Natural killer cell treated with Interleukin-12 subunit alpha and Interleukin-12 subunit beta and Interleukin-15 and Interleukin-18, amount 100 ng/mL, for 72 hours (primary cell): ENCODE measurements at places on chromosomes 12 and 14. TPM values are rescaled to one million over a fixed set of nuclear protein-coding genes. Genes with fewer than 3 reads are reported as not detected.

GRCh38 chr14:80465546-80466220, 254.4 kb upstream of the DIO2 start:
- DNase-seq, result no peak
- no peaks in the 10 kb centered on the region for H3K27me3 ChIP-seq
- H3K27ac ChIP-seq, result no peak overlapping the region
- H3K36me3 ChIP-seq, result no peaks in the 10 kb centered on the region
- no peak overlapping the region for H3K4me3 ChIP-seq

DNA sequence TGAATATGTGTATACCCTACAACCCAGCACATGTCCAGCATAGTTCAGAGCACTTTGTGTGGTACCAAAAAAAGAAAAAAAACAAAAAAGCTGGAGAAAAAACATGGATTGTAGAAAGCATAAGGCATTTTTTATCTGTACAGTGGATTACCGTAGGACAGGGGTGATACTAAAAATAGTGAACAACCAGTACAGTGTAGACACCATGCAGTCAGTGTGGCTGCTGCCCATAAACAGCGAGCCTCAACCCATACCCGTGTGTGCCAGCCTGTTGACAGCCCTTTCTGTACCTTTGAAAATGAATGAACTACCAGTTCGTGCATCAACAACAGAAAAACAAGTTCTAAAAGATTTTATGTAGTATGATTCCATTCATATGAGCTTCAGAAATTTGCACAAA, 25.1 kb downstream of the RASSF8 start:
- no peak overlapping the region for H3K4me3 ChIP-seq
- no peak overlapping the region for H3K27ac ChIP-seq
- no peaks in the 10 kb centered on the region for H3K36me3 ChIP-seq
- H3K4me1 ChIP-seq, result no peaks in the 10 kb centered on the region

- H3K4me3 ChIP-seq, result no peak overlapping the region
- H3K4me1 ChIP-seq, result no peaks in the 10 kb centered on the region
- peaks cover 9% of the 10 kb centered on the region for H3K27me3 ChIP-seq
- no peak for DNase-seq
- H3K36me3 ChIP-seq, result no peaks in the 10 kb centered on the region
These were observed 144.4 kb downstream of the AKAP6 start for GRCh38 chr14:32473464-32473855.

DNA sequence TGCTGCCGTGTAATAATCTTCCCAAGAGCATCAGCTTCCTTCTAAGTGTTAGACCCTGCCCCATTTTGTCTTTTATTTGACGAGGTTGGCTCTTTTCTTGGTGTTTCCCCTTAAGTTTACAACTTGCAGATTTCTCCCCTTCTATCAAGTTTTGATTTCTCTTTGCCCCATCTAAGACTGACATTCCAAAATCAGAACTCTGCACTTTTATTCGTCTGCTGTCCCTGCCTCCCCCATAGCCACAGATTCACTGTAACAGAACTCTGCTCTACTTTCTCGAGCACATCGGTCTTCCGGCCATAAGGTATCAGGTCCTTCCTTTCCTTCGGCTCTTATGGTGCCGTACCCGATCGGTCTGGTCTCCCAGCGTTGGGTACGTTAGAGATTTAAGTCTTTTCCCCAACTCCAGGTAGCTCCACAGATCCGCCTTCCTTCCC, 563 bp downstream of the DCP1B start:
- H3K4me3 ChIP-seq, result peak overlapping the region; percentile 100
- H3K36me3 ChIP-seq, result peaks cover 11% of the 10 kb centered on the region
- H3K4me1 ChIP-seq, result peaks cover 15% of the 10 kb centered on the region
- no peak for DNase-seq

DNA sequence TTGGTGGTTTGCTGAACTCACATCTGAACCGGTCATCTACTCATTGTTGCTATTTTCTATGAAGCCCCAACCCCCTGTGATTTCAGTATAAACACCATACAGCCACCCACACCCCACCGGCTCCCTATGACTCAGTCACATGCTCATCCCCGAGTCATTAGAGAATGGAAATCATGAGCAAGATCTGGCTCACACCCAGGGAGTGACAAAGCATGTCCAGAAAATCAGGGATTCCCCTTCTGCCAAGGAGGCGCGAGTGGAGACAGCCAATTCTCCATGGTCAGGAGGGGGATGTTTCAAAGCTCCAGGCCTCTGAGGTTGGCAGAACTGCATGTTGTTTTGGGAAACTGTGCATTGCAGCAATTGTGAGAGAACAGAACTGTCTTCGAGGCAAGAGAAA, 657.5 kb upstream of the TBX3 start:
- H3K27me3 ChIP-seq, result no peaks in the 10 kb centered on the region
- H3K4me1 ChIP-seq, result no peaks in the 10 kb centered on the region
- no peak overlapping the region for H3K27ac ChIP-seq

DNA sequence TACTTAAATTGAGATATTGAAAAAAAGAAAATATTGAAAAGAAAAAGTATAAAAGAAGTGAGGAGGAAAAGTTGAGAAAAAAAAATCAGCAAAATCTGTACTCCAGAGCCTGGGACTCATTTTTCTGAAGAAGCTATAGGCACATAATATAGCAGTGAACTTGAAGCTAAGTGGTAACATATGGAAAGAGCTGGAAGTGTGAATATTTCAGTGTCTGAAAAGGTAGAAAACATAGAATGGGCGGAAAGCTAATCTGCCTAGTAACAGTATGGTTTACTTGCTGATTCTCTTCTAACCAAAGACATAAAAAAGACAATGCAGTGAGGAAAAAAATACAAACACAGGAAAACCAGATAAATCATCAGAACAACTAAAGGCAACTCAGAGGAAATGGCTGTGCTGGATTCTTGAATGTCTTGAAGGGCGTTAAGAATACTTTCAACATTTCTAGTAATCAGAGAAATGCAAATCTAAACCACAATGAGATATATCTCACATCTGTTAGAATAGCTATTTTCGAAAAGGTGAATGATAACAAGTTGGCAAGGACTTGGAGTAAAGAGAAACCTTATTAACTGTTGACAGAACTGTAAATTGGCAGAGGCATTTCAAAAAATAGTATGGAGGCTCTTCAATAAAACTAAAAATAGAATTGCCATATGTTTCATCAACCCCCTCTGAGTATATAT, 784.6 kb downstream of the LRFN5 start:
- H3K4me1 ChIP-seq, result no peaks in the 10 kb centered on the region
- no peak overlapping the region for H3K27ac ChIP-seq

DNA sequence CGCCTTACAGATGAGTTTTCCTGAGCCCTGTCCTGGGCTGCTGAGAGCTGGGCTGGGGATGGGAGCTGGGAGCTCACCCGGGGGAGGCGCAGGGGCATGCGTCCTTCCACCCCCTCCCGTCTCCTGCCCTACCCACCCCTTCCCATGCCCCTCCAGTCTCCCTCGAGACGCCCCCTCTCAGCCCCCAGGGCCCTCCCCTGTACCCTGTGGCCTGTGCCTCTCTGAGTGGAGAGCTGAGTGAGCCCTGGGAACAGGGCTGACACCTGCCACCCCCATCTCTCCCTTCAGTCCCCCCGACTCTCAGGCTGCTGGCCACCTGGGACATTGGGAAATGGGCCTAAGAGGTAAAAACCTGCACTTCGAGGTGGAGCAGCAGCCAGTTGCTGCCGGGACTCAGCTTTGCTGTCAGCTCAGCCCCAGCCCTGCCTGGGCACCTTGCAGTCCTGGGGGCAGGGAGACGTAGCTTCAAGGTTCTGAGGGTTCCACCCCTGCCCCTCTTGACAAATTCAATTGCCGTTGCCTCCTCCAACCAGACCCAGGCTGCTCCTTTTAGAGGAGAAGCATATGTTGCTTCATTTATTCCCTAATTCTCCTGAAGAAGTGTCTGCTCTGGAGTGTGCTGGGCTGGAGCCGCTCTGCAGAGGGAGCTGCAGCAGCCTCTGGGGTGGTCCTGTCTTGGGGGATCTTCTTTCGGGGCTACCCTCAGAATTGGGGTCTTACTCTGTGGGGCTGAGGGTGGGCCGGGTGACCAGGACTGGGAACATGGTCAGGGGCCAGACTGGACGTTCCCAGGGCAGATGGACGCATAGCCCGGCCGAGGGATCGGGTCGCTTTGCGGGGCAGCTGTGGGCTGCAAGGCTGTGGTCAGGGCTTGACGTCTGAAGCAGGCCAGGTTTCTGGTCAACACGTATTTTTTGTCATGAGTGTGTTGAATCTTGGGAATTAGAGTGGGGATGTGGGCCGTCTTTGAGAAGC, 141.4 kb downstream of the ADGRD1 start:
- H3K27ac ChIP-seq, result no peak overlapping the region
- DNase-seq, result no peak
- H3K4me3 ChIP-seq, result no peak overlapping the region

DNA sequence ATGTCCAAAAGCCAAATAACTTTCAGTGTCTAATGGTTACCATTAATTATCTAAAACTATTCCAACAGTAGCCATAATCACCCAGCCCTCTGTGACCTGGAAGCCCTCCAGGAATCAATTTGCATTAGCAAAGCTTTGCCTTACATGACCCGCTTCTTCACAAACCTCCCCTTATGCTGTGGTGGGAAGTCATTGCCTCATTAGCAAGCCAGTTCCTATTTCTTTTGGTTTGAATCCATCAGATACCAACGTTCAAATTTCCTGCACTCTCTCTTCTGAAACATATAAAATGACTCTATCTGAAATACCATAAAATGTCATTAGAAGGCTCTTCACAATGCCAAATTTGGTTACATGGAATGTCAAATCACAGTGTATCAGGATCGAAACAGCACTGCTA, 268.3 kb upstream of the PRKD1 start:
- H3K27ac ChIP-seq, result no peak overlapping the region
- H3K27me3 ChIP-seq, result no peaks in the 10 kb centered on the region
- DNase-seq, result no peak
- no peaks in the 10 kb centered on the region for H3K36me3 ChIP-seq
- no peak overlapping the region for H3K4me3 ChIP-seq

- no peaks in the 10 kb centered on the region for H3K27me3 ChIP-seq
- no peak for DNase-seq
- H3K4me1 ChIP-seq, result no peaks in the 10 kb centered on the region
- H3K4me3 ChIP-seq, result no peak overlapping the region
- H3K27ac ChIP-seq, result no peak overlapping the region
These were observed 62.6 kb upstream of the BICD1 start for GRCh38 chr12:32043928-32044549.

DNA sequence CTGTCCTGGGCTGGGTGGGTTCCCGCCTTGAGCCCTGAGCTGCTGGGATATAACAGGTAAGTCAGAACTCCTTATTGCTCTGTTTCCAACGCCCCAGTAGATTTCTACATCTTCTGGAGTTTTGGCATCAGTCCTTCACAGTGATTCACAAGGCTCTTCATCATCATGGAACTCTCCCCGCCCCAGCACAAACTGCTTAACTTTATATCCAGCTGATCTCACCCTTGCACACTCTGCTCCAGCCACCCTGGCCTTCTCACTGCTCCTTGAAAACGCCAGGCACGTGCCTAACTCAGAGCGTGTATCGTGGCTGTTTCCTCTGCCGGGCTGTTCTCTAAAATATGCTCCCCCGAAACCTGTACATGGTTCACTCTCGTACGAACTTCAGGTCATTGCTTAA, 264.9 kb downstream of the NOVA1 start:
- no peak for DNase-seq
- no peak overlapping the region for H3K27ac ChIP-seq
- H3K36me3 ChIP-seq, result no peaks in the 10 kb centered on the region
- no peaks in the 10 kb centered on the region for H3K27me3 ChIP-seq
- no peak overlapping the region for H3K4me3 ChIP-seq
- no peaks in the 10 kb centered on the region for H3K4me1 ChIP-seq

- H3K4me3 ChIP-seq, result no peak overlapping the region
- no peaks in the 10 kb centered on the region for H3K27me3 ChIP-seq
- no peaks in the 10 kb centered on the region for H3K4me1 ChIP-seq
- no peak overlapping the region for H3K27ac ChIP-seq
- DNase-seq, result no peak
These were observed 457.0 kb downstream of the ADAMTS20 start for GRCh38 chr12:43094886-43095575.

DNA sequence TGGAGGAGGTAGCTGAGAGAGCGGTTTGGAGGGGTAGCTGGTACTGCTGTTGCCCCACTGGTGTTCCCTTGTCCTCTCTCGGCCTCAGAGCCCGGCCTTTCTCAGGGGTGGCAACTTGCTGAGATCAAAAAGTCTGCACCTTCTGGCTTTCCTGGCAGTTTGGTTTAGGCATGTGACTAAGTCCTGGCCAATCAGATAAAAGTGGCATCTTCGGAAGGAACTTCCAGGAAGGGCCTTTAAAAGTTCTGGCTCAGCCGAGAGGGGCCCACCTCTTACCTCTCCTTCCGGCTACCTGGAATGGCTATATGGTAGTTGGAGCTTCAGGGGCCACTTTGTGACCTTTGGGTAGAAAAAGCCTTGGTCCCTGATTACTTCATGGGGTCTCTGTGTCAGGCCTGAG, 152.6 kb downstream of the GLT1D1 start:
- H3K27ac ChIP-seq, result no peak overlapping the region
- no peaks in the 10 kb centered on the region for H3K36me3 ChIP-seq
- peaks cover 26% of the 10 kb centered on the region for H3K27me3 ChIP-seq
- no peaks in the 10 kb centered on the region for H3K4me1 ChIP-seq

- H3K36me3 ChIP-seq, result no peaks in the 10 kb centered on the region
- no peaks in the 10 kb centered on the region for H3K27me3 ChIP-seq
- H3K4me3 ChIP-seq, result no peak overlapping the region
- DNase-seq, result no peak
These were observed 4.2 kb downstream of the TGFB3 start for GRCh38 chr14:75977582-75977943.

- no peak overlapping the region for H3K27ac ChIP-seq
- H3K4me1 ChIP-seq, result no peaks in the 10 kb centered on the region
- no peak overlapping the region for H3K4me3 ChIP-seq
- peaks cover 6% of the 10 kb centered on the region for H3K36me3 ChIP-seq
These were observed 50.3 kb downstream of the SYT1 start for GRCh38 chr12:78914859-78915331.

DNA sequence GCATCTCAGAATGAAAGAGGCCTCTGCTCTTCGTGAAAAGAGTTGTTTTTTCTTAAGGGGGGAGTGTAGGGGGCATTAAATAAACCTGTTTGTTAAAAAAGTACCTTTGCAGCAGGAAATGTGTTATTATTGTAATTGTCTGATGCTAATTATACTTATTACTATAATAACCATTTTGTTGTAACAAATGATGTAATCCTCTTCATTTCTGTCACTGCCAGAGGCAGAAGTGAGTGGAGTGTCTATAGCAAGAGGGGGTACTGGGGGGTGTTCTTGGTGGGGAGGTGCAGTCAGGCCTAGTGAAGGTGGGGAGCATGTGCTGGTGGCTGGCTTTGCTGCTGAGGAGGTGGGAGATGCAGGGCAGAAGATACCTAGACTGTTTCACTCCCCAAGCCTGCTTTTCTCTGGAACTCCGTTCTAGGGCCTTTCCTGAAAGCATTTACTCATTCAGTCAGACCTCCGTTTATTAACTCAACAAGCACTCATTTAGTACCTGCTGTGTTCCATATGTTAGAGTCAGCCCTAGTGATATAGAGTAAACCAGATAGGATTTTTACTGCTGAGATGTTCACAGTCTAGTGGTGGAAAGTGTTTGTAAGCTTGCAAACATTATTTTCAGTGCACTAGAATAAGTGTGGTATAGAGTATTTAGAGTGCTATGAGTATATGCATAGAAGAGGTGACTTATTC, 77.5 kb upstream of the CISTR start:
- H3K27ac ChIP-seq, result no peak overlapping the region
- no peak overlapping the region for H3K4me3 ChIP-seq
- peaks cover 31% of the 10 kb centered on the region for H3K27me3 ChIP-seq

The PRH2 gene
- not detected for total RNA-seq

The SOX5 gene
- total RNA-seq, result 13.3 TPM

The KCNA5 gene
- not detected for total RNA-seq

The VRTN gene
- total RNA-seq, result not detected

The RNASE4 gene
- total RNA-seq, result 1.2 TPM

The ESR2 gene
- total RNA-seq, result not detected

The COX8C gene
- not detected for total RNA-seq

The KLRD1 gene
- total RNA-seq, result 197 TPM

The PLEKHD1 gene
- 0.21 TPM for total RNA-seq
